ENCODE measurements at places on chromosomes 11 and 22.

GRCh38 chr11:63951779-63952536 is 13.2 kb downstream of the NAA40 start:
- no peak for DNase-seq

- DNase-seq, result no peak
Observed at GRCh38 chr22:21038405-21038804, 6.0 kb upstream of the SLC7A4 start.

DNA sequence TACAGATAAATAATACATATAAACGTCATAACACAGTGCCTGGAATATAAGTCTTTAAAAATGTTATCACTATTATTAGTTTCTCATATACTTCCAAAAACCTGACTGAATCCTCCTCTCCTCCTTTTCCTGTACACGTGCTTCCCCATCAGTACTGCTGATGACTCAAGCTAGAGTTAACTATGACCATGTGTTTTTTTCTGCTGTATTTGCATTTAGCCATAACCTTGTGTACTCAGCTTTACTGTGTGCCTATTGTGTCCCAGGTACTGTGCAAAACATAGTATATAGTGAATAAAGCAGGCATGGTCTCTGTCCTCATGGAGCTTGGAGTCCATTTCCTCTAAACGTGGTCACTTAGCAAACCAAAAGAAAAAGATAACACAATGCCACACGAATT is 56.5 kb upstream of the ARHGAP32 start:
- no peak for DNase-seq

DNA sequence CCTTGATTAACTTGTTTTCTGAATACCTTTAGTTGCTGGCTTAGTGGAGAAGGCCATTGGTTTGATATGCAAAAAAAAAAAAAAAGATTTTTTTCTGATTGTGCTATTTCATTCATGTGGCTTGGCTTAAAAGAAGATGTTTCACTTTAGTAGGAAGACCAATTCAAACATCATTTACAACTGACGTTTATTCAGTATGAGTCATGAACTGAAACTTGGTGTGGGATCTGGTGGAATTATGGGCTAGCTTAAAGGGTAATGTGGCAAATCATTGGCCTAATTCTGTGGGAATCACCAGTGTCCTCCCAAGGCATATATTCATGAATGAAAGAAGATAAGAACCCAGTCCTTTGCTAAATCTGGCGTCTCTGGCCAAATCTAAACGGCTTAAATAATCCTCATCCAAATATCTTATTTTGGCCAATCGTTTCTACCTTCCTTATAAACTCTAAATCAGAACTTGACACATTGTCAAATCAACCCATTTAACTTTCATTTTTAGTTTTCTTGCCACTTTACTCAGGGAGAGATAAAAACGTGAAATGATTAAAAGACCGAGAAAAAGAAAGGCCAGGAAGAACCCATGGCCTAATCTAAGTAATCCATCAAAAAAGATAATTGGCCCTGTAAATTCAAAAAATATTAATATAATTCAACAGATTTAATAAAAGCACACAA is 77.0 kb downstream of the DDIAS start:
- no peak for DNase-seq

DNA sequence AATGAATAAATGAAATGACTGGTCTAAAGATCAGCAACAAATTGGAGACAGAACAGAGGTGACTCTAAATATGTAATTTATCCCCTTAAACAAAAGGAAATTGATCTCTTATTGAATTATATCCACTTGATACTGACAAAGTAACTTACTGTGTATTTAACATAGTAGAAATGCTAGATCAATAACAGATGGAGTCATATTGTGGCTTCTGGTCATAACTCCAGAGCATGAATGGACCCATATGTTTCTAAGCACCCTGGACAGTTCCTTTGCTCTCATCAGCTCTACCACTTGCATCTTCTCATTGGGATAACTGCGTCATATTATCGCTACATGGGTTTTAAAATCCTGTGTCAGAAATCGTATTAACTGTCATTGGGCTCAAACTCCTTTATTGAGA is 222.3 kb downstream of the ETS1 start:
- no peak for DNase-seq

- DNase-seq, result no peak
Observed at GRCh38 chr22:42061041-42061440, 9.6 kb downstream of the NAGA start.

DNA sequence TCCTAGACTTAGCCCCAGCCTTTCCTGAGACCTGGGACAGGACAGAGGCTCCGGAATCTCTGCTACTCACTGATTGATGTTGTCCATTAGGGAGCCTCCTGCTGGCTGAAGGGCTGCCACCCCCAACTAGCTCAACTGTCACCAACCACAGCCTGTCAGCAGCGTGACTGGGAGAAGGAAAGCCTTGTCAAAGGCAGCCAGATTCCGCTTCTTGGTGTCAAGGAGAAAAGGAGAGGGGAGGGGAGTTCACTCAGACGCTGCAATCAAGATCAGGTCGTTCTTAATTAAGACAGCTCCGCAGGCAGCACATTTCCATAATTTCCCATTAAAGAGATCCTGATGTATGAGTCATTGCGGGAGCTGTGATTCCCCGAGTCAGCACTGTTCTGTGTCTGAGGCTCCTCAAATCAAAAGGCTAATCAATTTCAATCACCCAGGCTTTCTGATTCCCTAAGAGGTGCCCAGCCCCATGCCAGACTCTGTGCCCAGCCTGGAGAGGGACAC is 152.8 kb upstream of the ZBED5 start:
- DNase-seq, result peak; percentile 30

DNA sequence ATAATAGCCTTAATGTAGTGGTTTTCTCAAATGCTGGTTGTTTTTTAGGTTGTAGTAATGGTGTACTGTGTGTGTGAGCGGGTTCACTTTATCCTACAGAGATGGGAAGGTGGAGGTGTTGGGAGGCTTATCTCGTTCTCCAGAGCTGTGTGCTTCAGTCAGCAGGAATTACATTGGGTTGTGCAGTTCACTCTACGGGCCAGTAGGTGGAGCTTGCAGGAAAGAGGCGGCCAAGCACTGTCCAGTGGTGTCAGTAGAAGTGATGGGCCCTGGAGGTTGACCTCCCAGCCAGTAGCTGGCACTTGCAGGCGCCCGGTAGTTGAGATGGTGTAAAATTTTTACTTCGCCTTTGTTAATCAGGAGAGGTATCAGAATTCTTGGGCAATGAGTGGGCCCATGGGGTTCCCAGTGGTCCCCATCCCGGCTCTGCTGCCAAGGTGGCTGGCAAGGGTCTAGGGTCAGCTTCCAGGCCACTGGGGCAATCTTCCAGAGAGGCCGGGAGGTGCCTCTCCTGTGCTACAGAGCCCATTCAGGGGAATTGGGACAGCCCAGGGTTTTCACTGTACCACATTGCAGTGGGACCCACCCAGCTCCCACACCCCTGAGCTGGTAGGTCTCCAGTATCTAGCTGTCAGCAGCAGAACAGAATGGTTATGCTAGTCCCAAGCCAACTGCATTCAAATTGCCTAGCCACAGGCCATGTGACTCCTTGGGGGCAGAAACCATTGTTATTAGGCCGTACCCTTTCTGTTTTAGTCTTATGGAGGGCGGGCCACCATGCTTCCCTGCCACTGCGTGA is 43.9 kb downstream of the BIRC2 start:
- peak; percentile 51 for DNase-seq

DNA sequence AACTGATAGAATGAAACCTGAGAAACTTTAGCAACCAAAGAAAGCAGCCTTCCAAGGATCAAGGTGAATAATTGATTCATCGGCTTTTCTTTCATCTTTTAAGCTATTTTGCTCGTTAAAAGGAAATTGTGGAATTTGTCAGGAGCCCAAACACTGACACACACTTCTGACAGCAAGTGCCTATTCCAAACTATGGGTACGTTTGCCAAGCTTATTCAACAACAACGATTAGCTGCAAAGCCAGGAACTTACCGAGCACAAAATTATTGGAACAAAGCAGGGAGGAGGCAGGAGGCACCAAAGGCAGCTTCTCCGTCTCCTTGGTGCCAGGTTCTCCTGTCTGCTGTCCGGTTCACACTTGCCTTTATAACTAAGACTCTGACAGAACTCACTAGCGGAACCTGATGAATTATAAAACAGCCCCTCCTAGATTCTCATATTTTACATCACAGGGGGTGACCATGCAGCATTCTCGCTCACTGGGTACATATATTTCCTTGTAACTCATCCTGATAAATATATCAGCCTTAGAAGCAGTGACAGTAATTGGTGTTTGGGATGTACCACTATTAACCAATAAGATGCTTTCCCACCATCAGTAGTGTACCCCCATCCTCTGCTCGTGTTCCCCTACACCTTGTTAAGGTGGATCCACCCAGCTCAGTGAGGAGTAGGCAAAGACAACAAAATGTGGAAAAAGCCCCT is 395.9 kb upstream of the CCDC90B start:
- DNase-seq, result no peak

DNA sequence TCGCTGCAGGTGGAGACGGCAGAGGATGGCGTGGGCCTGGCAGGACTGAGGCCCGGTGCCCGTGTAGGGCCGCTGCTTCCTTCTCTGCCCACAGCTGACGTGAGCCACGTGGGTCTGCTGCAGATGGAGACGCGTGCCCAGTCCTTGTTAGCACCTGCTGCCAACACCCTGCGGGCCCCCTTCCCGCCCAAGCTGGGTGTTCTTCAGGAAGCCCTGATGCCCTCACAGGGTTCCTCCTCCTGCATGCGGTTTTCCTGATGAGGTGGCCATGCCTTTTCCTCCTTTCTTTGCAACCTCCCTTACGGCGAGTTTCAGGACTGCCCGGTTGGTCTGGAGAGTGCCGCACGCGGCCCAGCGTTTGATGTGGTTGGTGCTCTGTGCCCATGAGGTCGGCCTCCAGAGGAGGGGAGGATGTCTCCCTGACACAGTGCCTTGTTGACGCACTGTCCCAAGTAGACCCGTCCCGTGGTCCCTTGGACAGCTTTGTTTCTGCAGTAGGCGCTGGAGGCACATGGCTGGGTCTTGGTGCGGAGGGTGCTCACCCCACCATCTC is 44.7 kb downstream of the AP2A2 start:
- no peak for DNase-seq

- DNase-seq, result peak; percentile 76
Observed at GRCh38 chr22:36352803-36353507, 34.8 kb downstream of the MYH9 start.

DNA sequence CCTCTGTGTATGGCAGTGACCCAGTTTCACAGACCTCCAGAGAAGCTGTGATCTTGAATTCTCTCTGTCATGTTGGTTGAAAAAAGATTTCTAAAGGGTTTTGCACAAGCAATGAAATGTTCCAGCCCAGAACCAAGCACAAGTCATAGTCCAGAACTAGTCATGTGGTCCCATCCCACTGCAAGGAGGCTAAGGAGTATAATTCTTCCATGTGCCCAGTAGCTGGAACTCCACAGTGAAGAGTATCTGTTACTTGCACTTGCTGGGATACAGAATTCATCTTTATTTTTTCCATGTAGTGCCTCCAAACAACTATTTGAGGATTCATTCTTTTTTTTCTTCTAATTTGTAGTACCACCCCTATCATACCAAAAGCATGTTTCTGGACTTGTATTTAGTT is 9.9 kb upstream of the MMP8 start:
- no peak for DNase-seq

DNA sequence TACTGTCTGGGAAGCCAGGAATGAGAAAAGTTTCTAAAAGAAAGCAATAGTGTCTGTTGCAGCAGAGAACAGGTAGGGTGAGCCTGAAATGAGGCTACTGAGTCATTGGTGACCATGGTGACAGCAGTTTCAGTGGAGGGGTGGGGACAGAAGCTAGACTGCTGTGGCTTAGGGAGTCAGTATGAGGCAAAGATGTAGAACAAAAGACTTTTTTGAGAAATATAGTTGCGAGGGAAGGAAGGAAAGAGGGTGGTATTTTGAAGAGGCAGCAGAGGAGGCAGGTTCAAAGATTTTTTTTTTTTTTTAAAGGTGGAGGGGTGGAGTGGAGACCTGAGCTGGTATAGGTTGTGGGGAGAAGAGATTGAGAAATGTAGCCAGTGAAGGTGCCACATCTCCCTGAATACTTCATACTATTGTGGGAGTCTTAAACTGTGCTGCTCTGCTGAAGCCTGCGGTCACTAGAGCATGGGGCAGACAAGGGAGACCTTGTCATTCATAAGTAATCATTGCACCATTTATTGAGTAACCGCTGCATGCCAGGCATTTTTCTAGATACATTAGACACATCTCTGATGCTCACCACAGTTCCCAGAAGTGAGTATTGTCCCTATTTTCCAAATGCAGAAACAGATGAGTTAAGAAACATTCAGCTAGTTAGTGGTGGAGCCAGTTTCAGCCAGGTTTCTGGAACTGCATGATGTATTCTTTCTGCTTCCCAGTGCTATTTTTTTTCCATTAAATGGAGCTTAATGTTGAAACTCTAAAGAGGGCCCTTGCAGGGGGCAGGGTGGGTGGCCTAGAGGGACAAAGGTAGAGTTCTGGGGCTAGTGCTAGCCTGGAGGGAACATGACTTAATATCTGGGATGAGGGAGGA is 49.9 kb downstream of the STIM1 start:
- DNase-seq, result peak; percentile 68

GRCh38 chr11:3831378-3832239 is 9.2 kb downstream of the RHOG start:
- no peak for DNase-seq

DNA sequence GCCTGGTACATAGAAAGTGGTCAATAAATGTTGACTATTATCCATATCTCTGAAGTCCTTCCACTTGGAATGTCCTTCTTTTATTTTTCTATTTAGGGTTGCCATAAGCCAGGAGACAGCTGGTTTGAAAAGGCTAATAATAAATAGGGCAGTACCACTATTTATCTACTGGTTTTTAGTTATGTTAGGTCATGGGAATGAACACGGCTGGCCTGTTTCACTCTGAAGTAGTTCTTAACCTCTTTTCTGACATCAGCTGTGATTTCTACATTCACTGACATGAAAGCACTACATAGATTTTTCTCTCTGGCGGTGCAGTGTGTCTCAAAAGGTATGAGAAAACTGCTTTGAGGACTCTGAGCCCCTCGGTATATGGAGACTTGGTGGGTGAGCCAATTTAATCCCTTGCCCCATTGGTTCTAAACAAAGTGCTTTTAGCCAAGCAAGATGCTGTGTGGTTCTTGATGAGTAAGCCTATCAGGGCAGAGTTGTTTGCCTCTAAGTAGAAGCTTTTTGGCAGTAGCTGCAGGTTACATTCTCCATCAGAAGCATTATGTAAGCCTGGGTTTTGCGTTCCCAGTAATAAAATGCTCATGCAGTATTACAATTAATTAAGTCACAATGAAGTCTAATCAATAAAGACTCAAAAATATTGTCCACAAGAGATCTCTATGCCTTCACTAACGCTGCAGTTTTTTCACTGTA is 48.7 kb upstream of the APOA1 start:
- no peak for DNase-seq

- DNase-seq, result no peak
Observed at GRCh38 chr22:43443152-43443471, 31.3 kb downstream of the MPPED1 start.

GRCh38 chr11:116730601-116731000 is 42.2 kb downstream of the BUD13 start:
- DNase-seq, result no peak

GRCh38 chr11:69870766-69871165 is 51.5 kb upstream of the FGF3 start:
- DNase-seq, result peak; percentile 67

Data from HuH-7 (cell line).